M059J (cell line): ENCODE measurements at places on chromosomes 11 and 22. TPM values are rescaled to one million over a fixed set of nuclear protein-coding genes. Genes with fewer than 3 reads are reported as not detected.

GRCh38 chr11:118163494-118163893 lies 10.9 kb upstream of the SCN4B start:
- no peak for DNase-seq

- DNase-seq, result no peak
These were observed 3.2 kb upstream of the PATE3 start for GRCh38 chr11:125784678-125785077.

DNA sequence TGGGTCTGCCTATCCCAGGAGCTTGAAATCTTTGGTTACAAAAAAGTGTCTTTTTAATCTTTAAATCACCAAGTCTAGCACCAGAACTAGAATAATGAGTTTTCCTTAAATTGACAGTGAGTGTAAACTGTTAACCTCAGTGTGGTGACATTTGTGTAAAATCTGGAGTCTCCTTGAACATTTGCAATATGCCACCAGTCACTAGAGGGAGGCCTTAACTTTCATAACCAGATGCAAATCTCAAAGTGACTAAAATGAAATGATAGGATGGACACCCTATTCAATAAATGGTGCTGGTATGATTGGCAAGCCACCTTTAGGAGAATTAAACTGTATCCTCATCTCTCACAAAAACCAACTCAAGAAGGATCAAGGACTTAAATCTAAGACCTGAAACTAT lies 8.3 kb upstream of the SCGB1D2 start:
- no peak for DNase-seq

DNA sequence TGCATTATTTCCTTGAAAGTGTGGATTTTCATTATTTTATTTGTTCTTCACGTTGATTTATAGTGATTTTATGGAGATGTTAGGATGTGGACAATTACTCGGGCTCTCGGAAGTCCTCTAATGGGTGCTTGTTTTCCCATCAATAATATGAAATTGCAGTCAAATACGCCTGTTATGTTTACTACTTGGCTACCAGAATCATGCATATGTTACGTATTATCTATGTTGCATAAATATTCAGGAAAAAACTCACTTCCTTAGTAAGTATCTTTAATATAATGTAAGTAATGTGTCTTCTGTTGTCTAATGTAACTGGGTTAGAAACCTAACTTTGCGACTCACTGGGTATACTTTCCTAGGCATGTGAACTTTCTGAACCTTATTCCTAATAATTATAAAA lies 823.4 kb upstream of the CHORDC1 start:
- DNase-seq, result no peak

- DNase-seq, result peak; percentile 76
These were observed at the start of gene PRSS23 for GRCh38 chr11:86800076-86800959. Gene PRSS23, plus strand, starts transcription at chr11:86800542. Its CDS starts 7,102 bp downstream, at chr11:86807644.

DNA sequence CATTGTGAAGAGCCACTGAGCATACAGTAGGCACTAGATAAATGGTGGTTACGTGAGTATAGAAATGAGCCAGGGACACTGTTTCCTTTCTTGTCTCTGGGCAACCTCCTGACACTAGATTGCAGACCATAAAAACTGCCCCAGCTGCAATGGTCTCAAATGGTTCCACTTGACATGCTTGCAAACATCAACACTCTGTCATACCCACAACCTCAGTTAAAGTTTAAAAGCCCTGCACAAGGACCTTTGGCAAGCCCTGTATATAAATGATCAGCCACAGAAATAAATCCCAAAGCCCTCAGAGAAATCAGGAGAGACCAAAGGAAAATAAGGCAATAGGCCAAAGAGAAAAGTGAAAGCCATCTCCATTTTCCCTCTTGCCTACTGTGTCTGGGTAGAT lies 20.7 kb downstream of the PLEKHA7 start:
- DNase-seq, result no peak

- no peak for DNase-seq
These were observed 288.0 kb downstream of the SBF2 start for GRCh38 chr11:10005955-10006525.

DNA sequence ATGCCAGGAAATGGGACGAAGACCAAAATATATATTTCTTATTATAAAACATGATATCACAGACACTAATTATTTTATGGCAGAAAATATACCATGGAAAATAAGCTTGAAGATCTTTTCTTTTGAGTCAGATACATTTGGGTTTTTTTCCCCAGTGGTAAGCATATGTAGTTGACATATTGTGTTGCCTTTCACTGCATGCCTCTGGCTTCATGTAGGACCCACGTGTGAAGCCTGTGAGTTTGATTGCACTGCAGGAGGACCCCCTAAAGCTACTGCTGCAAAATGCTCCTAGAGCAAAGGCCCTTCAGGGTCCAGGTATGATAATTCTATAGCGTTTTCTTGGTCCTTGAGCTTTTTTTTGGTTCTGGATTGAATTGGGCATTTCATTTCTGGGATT lies 190.7 kb upstream of the KIRREL3 start:
- no peak for DNase-seq

GRCh38 chr11:62721994-62722393 lies 5.3 kb downstream of the HNRNPUL2 start:
- DNase-seq, result no peak

DNA sequence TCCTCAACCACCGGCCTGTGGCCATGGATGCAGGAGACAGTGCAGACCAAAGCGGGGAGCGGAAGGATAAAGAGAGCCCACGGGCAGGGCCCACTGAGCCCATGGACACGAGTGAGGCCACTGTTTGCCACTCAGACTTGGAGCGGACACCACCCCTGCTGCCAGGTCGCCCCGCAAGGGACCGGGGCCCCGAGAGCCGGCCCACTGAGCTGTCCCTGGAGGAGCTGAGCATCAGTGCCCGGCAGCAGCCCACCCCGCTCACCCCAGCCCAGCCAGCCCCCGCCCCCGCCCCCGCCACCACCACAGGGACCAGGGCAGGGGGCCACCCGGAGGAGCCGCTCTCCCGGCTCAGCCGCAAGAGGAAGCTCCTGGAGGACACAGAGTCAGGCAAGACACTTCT lies 14.5 kb upstream of the SUSD2 start:
- DNase-seq, result no peak

- no peak for DNase-seq
These were observed 35.5 kb downstream of the PIWIL4 start for GRCh38 chr11:94602430-94603372.

DNA sequence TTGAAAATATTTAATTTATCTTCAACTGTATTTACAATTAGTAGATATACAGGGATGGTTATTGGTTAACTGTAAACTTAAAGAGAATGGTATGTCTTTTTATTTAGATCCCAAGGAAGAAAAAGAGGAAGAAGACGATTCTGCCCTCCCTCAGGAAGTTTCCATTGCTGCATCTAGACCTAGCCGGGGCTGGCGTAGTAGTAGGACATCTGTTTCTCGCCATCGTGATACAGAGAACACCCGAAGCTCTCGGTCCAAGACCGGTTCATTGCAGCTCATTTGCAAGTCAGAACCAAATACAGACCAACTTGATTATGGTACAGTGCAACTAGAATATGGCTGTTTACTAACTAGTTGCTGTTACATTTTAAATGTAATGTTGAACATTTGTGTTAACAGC lies 12.7 kb upstream of the CNTF start:
- DNase-seq, result no peak

DNA sequence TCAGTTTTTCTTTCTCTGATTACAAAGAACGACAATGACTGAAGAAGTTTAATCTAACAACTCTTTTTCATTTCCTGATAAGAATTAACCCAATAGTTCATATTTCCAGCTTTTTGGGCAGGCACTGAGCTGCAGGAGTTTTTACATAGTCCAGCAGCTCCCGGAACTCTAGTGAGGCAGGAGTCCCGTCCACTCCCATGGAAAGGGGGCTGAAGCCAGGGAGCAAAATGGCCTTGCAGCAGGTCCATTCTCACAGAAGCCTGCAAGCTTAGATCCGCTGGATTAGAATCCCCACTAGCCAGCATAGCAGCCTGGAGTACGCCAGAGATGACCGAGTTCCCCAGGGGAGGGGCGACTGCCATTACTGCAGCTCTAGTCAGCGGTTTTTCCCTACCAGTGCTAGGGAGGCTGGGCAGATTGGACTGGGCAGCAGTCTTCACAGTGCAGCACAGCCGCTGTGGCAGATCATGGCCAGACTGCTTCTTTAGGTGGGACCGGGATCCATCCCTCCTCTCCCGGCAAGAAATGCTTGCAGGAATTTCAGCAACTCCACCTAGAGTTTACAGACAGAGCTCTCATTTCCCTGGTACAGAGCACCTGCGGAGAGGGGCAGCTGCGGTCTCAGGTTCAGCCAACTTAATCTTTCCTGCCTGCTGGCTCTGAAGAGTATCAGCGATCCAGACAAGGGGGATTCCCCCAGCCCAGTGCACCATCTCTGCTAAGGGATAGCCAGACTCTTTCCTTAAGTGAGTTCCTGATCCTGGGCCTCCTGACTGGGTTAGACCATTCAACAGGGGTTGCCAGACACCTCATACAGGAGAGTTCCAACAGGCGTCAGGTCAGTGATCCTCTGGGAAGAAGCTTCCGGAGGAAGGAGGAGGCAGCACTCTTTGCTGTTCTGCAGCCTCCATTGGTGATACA lies 742 bp upstream of the CASP4 start:
- DNase-seq, result peak; percentile 10

- DNase-seq, result peak; percentile 92
These were observed 311.6 kb downstream of the AASDHPPT start for GRCh38 chr11:106389101-106389500.

- no peak for DNase-seq
These were observed 201.2 kb downstream of the PGR start for GRCh38 chr11:100928426-100928825.

- DNase-seq, result peak; percentile 53
These were observed 639 bp downstream of the CRY2 start for GRCh38 chr11:45847911-45848316.

DNA sequence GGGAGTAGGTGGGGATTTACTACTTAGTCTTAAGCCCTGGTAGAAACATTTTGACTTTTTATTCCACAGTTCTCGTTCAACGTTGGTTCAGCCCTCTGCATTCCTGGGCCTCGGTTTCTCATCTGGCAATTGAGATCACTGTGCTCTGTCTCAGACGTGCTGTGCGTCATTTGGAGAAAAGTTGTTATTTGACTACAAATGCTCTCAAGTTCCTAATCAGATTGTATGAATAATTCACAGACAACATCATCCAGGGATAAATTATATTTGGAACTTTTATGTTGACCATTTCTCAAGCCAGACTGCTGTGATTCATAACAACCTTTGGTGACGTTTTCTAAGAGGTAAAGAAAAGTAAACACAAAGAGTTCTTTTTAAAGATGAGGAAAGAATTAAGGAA lies 69.2 kb downstream of the BLID start:
- no peak for DNase-seq

DNA sequence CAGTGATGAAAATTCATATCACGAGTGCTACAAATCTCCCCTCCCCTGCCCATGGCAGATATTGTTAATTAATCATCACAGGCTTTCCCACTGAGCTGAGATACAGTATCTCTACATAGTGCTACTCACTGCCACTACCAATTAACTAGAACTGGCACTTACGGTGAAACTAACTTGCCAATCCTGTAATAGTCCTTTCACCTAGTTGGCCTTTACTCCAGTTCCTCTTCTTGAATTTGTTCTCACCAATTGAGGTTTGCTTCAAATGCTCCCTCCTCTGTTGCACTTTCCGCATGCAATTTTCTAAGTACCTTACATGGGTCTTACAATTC lies 11.9 kb upstream of the PRRG4 start:
- peak; percentile 9 for DNase-seq

GRCh38 chr11:120306519-120307242 lies 18.4 kb upstream of the TLCD5 start:
- peak; percentile 86 for DNase-seq

DNA sequence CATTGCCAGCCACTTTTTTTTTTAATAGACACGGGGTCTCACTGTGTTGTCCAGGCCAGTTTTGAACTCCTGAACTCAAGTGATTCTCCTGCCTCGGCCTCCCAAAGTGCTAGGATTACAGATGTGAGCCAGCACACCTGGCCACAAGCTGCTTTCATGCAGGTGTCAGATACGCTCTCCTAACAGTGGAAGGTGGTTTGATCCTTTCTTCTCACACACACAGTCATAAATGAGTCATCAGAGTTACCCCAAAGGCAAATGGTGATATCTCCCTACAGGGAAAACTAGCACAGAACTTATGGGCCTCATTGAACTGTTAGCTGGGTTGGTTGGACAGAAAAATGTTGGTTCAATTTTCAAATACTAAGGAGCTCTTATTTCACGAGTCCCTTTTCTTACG lies 38.2 kb upstream of the UBASH3B start:
- DNase-seq, result peak; percentile 76

DNA sequence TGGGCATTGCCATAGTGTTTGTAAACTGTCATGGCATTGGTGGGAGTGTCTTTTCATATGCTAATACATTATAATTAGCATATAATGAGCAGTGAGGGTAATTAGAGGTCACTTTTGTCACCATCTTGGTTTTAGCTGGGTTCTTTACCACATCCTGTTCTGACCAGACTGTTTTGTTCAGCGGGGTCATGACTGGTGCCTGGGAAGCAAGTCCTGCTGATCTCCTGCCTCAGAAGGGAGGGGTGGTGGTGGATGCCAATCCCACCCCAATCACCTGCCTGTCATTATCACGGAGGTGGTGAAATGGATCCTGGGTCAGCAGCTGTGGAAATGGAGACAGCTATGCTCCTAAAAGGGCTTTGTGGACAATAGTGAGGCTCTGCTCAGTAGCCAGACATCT lies 31.2 kb downstream of the IL18 start:
- DNase-seq, result peak; percentile 52

DNA sequence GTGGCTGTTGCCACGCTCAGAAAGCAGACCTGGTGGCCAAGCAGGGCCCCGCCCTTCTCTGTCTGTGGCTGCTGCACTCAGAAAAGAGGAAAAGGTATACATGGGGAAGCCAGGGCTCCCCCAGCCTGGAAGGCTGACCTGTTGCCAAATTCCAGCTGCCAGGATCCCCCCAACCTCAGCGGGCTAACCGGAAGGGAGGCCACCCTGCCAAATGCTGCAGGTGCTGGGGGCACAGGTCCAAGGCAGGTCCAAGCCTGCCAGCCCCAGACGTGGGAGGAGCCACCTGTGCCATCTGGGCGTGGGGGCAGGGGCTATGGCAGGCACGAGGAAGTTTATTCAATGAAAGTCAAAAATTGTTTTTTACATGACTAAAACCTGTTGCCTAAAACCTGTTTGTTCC lies 2.6 kb downstream of the NPTXR start:
- DNase-seq, result no peak

Gene MMP12
- total RNA-seq, result 4.0 and 4.6 TPM in 2 replicates

Gene SMDT1
- 4.7 and 6.1 TPM in 2 replicates for total RNA-seq

Gene CCDC73
- total RNA-seq, result not detected in 2 replicates

Gene OR52N5
- not detected in 2 replicates for total RNA-seq

Gene RFPL1
- total RNA-seq, result not detected in 2 replicates

Gene GVQW3
- 1.4 and 3.0 TPM in 2 replicates for total RNA-seq

Gene APLNR
- not detected in 2 replicates for total RNA-seq

Gene CNIH2
- 2.0 and 3.4 TPM in 2 replicates for total RNA-seq

Gene OR51B2
- total RNA-seq, result not detected in 2 replicates
